ENCODE measurements at places on chromosomes 11 and 22.

GRCh38 chr11:116173941-116174911, 598.6 kb downstream of the BUD13 start:
- peak; percentile 3 for DNase-seq

- DNase-seq: no peak
Measured at GRCh38 chr11:57073128-57073527, 84.4 kb downstream of the OR5AK2 start.

- no peak for DNase-seq
Measured at GRCh38 chr11:1567721-1568100, 4.4 kb downstream of the DUSP8 start.

- no peak for DNase-seq
Measured at GRCh38 chr22:31603574-31603973, 58.4 kb downstream of the PISD start.

GRCh38 chr11:63007920-63008319, 7.7 kb downstream of the SLC22A8 start:
- no peak for DNase-seq

GRCh38 chr22:43849731-43850130, 12.6 kb downstream of the SULT4A1 start:
- no peak for DNase-seq

DNA sequence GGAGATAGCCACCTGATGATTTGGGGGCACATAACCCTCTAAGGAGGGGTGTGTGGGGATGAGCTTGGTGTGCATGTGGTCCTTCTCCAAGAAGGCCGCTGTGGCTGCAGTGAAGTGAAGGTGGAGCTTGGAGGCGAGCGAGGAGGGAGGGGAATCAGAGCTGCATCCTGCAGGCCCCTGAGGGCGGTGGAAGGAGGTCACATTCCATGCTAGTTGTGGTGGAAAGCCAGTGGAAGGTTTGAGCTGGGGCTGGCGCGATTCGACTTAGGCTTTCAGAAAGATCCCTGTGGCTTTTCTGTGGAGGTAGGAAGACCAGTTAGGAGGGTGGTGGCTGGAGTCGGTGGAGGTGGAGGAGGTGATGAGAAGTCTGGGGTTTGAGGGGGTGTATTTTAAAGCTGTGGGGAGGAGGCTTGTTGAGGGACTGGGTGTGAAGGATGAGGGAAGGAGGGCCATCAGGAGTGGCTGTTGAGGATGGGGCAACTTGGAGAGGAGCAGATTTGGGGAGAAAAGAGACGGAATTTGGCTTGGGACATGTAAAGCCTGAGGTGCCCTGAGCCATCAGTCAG, 62.0 kb downstream of the TBC1D22A start:
- DNase-seq: no peak

GRCh38 chr11:35390737-35391682, 28.3 kb downstream of the SLC1A2 start:
- no peak for DNase-seq

- no peak for DNase-seq
Measured at GRCh38 chr11:44559207-44559939, 6.1 kb upstream of the CD82 start.

- DNase-seq: no peak
Measured at GRCh38 chr11:96303064-96303463, 39.9 kb downstream of the MAML2 start.

- peak; percentile 26 for DNase-seq
Measured at GRCh38 chr11:79708319-79708932, 267.6 kb upstream of the TENM4 start.

- DNase-seq: no peak
Measured at GRCh38 chr22:47132428-47132825, 370.0 kb downstream of the TBC1D22A start.
